ENCODE measurements at places on chromosomes 3 and 15.
A peak's percentile ranks its signal among the peaks of the same experiment; 100 is the strongest.

- no peak for DNase-seq
Measured at GRCh38 chr3:188262913-188263683, 109.1 kb downstream of the LPP start.

DNA sequence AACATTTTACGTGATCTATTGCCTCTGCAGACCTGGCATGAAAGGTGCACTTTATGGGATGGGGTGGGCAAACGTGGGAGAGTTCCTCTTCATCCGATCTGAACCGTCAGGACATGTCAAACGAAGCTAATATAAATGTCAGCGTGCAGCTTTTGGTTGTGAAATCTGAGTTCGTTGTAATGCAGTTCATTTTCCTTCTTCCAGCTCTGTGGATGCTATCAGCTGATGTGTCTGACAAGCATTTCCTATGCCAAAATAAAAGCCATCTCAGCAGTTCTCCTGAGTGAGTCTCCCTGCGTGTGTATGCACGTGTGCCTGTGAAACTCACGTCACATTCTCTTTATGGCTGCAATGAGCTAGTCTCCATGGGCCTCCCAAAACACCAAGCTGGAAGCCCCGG is 512.3 kb downstream of the MCTP2 start:
- no peak for DNase-seq

DNA sequence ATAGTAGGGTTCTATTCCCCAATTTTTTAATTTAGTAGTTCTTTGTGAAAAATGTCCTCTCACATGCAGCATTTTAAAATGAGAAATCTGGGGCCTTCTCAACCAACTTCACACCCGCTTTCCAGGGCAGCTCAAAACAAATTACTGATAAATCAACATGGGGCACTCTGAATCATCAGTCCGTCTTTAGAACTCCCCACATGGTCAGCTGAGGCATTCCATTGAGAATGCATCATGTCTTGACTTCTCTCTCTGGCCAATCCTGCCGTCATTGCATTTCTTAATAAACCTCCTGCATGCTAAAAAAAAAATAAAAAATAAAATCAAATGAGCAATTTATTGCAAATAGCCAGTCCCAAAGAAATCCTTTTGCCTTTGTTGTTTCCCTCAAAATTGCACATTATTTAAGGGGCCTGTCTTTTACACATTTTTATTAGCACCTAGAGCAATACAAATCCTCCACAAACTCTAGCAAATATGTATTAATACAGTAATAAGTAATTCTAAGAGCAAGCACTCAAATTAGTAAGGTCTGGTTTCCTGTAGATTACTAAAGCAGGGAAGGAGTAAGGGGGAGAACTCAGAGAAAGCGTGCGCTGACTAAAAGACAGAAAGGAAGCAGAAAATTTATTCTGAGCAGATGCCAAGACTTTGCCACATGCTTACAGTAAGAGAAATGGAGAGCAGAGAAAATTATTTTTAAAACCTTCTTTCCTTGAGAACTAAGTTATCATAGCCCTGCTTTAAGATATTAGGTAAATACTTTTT is 175.7 kb downstream of the TNIK start:
- DNase-seq, result no peak

- DNase-seq, result peak; percentile 93
Measured at GRCh38 chr3:179146911-179147513, 1.1 kb upstream of the PIK3CA start.

DNA sequence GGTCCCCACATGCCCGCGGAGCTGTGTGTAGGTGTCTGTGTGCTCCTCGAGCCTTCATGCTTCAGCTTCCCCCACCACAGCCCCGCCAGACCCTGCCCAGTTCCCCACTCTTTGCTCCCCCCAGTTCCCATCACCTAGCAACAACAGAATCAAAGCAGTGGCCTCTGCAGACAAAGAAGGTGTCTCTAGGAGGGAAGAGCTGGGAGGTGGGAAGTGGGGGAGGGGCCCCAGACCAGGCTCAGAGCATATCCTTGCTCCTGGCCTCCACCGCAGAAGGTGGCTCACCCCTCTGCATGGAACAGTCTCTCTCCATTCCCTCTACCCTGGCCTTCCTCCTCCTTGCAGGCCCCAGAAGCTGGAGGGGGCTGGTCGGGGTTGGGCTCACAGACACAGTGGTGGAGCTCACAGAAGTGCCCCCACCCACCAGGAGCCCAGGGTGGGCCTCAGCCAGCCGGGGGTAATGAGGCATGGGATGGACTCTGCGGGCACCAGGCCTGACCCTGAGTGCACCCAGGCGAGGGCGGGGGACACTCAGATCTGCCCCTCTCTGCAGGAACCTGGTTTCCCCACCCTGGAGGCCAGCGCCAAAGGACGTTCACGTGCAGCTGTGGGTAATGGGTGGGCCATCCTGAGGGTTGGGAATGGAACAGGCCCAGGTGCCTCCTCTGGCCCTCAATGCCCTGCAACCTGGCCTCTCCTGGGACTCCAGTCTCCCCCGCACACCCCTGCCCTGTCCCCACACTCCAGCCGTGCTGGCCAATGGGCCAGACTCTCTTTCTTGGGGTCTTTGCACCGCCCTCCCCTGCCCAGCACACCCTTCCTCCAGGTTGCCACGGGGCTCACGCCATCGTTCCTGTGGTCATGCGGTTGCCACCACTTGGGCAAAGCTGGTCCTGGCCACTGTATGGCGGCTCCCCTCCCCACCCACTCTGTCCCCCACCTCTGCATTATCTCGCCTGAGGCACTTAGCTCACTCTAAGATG is 53.4 kb downstream of the TPRA1 start:
- no peak for DNase-seq

DNA sequence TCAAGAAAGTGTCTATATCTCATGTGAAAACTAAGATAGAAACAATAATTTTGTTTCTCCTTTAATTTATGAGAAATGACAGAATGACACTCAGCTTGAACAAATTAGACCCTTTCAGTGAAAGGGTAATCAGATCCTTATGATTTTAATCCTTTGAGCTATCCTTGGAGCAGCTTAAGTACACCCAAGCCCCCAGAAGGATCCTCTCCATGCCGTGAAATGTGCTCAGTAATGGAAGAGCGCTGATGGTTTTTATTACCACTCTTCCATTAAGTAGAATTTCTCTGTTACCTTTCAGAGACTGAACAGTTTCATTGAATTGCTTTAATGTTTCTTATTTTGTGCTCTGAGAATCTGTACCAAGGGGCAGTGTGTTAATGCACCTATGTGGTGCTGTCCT is 54.3 kb downstream of the HMG20A start:
- no peak for DNase-seq

GRCh38 chr15:23467110-23467600 is 20.1 kb upstream of the GOLGA6L2 start:
- DNase-seq, result peak; percentile 64

GRCh38 chr15:57537072-57537471 is 54.6 kb upstream of the MYZAP start:
- peak; percentile 21 for DNase-seq

GRCh38 chr15:72011302-72011942 is 106.5 kb downstream of the MYO9A start:
- no peak for DNase-seq

DNA sequence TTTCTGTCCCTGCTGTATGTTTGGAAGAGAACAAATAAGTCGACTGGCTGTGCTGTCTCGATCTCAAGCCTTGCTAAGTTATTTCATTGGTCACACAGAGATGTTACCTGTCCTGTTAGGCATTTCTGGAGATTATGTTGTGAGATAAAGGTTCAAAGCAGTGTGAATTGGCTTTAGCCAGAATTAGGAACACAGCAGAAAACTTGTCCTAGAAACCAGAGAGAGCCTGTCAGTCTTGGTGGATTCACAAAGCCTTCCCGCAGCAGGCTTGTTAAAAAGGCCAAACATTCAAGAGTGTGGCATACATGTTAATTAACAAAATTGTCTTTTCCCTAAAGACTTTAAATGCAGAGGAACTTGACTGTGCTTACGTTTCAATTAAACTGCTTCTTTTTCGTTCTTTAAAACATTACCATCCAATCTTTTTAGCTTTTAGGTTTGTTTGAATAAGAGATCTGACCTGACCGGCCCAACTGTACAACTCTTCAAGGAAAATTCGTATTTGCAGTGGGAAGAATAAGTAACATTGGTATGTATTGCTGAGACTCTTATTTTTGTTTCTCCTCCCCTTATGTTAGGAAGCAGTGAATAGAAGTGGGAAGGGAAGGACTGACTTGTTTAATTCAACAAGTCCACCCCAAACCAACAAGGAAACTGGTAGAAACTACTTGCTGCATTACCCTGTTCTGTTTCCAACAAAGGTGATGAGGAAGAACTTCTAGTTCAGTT is 25.2 kb downstream of the ABHD2 start:
- no peak for DNase-seq

GRCh38 chr15:42604894-42605744 is 29.7 kb downstream of the STARD9 start:
- peak; percentile 72 for DNase-seq

DNA sequence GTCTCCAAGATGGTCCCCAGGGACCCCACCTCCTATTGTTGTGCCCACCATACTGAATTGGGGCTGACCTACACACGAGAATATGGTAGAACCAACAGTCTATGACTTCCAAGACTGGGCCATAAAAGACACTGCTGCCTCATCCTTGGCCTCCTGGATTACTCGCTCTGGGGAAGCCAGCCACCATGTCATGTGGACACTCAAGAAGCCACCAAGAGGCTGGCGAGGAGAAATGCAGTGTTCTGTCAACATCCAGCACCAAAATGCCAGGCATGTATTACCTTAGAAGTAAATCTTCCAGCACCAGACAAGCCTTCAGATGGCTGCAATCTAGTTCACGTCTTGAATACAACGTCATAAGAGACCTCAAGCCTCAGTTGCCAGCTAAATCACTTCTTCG is 17.1 kb upstream of the TPM1 start:
- peak; percentile 18 for DNase-seq

DNA sequence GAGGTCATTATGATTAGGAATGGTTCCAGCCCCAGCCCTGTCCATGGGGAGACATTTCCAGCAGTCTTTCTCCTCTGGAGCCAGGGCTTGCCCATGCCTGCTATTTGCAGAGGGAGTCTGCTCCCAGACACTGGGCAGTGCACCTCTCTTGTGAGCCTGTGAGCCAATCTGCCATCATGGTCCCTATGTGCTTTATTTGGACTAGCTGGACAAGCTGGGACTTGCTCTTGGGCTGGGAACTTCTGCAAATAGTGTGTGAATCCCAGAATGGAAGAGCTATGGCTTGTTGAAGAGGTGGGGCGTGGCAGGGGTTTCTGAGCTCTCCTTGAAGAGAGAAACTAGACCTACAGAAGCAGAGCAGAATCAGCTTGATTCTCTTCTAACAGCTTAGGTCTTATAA is 53.7 kb upstream of the KY start:
- no peak for DNase-seq

- no peak for DNase-seq
Measured at GRCh38 chr3:72165317-72165716, 380.4 kb upstream of the PROK2 start.

DNA sequence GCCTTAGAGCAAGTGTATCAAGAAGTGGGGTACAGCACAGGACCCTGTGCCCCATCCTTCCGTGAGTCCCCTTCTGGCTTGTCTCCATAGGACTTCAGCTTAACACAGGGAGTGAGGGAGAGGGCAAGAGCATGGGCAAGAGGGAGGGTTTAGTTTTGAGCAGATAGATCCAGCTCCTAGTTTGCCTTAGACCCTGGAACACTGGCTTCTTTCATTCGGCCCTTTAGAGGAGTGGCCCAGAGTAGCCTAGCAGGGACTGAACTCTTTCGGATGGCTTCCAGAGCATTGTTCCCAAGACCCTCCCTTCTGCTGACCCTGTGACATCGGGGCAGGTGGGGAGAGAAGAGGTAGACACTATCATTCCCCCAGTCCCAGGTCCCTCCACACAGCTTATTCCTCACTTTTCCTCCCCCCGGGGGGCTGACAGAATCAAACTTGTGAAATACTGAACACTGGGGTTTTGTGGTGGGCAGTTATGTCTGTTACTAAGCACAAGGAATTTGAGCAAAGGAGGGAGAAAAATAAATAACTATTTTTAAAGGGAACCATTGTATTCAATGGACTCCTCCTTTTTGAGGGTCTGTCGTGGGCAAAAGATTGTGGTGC is 289.6 kb upstream of the C2CD4B start:
- DNase-seq, result no peak

DNA sequence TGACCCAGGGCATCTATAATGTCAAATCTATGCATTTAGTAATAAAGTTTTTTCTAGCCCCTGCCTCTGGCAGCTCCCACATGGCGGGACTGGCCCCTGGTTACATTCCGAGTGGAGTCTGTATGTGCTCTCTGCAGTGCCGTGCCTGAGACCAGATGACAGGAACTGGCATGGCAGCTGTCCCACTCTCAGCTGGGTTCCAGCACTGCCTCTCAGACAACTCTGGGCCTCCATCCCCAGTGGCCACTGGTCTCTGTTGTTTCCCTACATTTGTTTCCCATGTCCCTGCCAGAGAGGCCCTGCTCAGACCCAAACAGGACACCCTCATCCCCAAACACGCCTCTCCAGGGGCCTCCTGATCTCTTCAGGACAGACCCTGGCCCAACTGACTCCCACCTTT is 109.3 kb downstream of the OCA2 start:
- DNase-seq, result no peak

DNA sequence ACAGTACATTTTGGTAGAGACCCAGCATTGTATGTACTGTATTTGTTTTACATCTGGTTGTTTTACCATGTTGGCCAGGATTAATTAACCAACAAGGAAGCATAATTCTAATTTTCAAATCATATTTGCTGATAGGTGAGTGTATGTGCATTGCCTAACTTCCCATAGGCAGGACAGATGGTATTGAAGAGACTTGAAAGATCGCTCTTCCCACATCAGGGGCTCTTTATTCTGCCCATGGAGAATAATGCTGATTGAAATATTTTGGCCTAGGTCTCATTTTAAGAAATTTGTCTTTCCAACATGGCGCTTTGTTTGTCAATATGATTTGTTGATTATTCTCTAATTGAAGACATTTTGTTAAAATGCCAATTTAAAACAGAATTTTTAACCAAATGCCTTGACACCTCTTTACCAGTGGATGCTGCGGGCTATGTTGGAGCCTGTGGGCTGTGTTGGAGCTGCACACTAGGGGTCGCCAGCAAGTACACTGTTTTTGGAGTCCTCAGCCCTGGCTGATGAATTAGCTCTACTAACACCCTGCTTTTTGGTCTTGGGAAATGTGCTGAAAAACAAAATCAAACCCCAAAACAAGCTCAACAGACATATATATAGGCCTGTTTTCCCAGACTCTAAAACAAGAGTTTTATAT is 5.3 kb downstream of the P2RY12 start:
- DNase-seq, result peak; percentile 64

DNA sequence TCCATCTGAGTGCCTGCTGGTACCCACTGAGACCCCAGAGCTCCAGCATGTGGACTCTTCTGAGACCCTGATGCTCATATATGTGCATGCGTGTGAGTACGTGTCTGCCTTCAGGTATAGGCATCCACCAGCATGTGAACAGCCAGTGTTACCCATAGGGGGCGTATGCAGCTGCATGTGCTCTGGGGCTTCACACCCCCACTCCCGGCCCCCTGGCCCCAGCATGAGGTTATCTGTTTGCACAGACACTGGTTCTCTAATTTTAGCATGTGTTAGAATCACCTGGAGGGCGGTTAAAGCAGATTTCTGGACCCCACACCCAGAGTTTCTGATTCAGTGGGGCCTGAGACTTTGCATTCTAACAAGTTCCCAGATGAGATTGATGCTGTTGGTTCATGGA is 824 bp upstream of the CILP start:
- DNase-seq, result peak; percentile 78

GRCh38 chr15:38050529-38051448 is 116.3 kb downstream of the TMCO5A start:
- DNase-seq, result no peak
